AG20443 (cell line): ENCODE measurements at places on chromosomes 6 and 20.
A peak's percentile ranks its signal among the peaks of the same experiment; 100 is the strongest.

DNA sequence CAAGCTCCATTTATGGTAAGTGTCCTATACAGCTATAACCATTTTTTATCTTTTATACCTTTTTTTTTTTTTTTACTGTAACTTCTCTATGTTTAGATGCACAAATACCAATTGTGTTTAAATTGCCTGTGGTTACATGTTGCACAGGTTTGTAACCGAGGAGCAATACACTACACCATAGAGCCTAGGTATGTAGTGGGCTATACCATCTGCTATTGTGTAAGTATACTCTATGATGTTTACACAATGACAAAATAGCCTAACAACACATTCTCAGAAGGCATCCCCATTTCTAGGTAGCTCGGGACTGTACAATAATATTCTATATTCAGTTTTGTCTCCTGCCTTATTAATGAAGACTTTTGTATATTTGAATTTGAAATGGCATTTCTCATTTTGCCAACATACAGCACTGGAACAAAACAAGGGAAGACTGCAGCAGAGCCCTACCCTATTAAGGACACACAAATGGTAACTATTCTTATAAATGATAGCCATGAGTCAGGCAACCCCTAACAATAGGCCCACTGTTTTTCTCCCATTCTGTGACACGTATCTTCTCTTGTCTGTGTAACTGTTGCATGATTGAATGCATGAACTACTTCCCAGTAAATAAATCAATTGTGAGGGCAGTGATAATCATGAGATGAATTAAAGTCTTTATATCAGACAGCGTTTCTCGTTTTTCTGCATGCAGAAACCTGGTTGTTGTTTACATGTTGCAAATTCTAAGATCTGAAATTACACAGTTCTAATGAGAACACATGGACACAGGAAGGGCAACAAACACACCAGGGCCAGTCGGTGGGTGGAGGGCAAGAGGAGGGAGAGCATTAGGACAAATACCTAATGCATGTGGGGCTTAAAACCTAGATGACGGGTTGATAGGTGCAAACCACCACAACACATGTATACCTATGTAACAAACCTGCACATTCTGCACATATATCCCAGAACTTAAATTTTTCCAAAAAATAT, 173.9 kb downstream of the EPM2A start:
- DNase-seq: no peak

DNA sequence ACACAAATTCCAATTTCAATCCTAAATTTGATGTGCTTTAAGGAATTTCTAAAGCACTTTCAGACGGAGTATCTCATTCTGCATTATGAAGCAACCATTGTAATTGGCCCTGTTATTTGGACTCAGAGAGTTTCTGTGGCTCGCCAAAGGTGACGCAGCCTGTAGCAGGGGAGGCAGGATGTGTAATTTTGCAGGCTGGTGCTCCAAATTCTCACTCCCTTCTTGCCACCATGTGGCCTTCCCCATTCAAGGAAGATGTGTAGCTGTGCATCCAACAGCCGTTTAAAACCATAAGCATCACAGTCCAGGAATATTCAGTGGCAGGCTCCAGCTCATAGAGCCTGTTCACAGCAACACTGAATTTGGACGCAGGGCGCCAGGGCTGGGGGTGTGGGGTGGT, 45.8 kb downstream of the AGPAT4 start:
- peak; percentile 78 for DNase-seq

GRCh38 chr6:90356012-90356421, 59.4 kb upstream of the BACH2 start:
- DNase-seq: no peak

GRCh38 chr6:117389227-117390057, 36.3 kb downstream of the ROS1 start:
- DNase-seq: no peak

DNA sequence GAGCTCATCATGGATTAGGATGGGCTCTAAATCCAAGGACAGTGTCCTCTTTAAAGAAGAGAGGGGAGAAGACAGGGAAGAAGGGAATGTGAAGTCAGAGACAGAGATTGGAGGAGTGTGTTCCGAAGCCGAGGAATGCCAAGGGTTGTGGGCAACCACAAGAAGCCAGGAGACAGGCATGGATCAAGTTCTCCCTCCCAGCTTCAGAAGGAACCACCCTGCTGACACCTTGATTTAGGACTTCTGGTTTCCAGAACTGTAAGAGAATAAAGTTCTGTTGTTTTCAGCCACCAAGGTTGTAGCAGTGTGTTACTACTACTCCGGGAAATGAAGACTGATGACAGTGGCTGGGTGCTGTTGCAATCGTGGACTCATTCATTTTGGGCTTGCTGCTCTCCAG, 120.1 kb downstream of the RPS12 start:
- DNase-seq: peak; percentile 13
